ENCODE measurements at places on chromosomes 13 and 19. TPM values are rescaled to one million over a fixed set of nuclear protein-coding genes. Genes with fewer than 3 reads are reported as not detected.

DNA sequence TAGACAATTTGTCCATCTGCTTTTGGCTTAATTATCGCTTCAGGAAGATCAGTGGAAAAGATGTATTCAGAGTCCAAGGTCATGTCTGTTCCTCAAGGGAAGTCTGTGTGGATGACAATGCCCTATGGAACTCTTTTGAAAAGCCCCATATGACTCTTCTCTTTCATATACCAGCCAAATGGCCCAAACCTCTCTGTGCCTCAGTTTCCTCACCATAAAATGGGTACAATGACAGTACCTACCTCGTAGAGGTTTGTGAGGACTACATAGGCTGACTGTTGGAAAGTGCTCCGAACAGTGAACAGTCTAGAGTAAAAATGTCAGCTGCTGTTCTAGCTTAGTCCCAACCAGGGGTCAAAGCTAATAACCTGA lies 104.6 kb downstream of the COL4A2 start:
- no peak for DNase-seq

The CLPTM1 gene
- total RNA-seq = 89.7 TPM

- no peak for DNase-seq
Observed at GRCh38 chr19:6707011-6707657, 13.3 kb downstream of the C3 start.

The NOVA2 gene
- total RNA-seq = 3.7 TPM

DNA sequence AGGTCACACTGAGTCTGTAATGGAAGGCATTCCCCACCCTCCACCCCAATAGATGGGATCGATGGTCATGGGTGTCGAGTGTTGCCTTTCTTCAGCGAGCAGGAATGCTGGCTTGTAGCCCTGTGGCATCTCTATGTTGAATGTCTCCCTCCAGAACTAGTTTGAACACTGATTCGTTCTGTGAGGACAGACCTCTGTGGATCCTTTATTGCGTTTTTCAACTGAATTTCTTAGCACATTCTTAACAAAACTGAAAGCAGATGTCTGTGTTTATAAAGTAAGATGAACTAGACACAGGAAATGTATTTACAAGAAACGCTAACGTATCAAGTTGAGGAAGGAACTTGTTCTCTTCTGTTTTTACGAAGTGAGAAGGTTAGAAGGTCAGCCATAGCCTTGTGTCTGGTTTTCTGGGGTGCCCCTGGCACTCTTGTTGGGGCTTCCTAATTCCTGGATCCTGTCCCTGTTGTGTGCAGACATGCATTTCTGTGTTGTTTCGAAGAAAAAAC lies 36.8 kb upstream of the TM9SF2 start:
- no peak for DNase-seq

The WDR88 gene
- 0.38 TPM for total RNA-seq

The TGFBR3L gene
- 10.9 TPM for total RNA-seq

The ZNF700 gene
- 4.2 TPM for total RNA-seq

GRCh38 chr13:96540670-96541069 lies 450.8 kb downstream of the HS6ST3 start:
- no peak for DNase-seq

GRCh38 chr19:34316741-34317301 lies 48.2 kb upstream of the GPI start:
- DNase-seq = no peak

DNA sequence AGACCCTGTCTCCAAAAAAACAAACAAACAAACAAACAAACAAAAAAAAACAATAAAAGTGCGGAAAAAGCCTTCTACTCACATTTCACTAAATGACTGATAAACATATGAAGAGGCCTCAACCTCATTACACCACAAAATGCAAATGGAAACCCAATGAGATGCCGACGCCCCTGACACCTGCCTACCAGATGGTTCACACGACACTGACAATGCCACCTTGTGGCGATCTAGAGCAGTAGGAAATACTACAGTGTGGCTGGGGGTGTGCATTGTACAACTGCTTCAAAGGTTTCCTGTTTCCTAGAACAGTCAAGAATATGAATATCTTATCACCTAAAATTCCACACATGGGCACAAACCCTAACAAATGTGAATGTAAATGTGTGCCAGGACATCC lies 14.0 kb downstream of the SCGB2B2 start:
- no peak for DNase-seq

DNA sequence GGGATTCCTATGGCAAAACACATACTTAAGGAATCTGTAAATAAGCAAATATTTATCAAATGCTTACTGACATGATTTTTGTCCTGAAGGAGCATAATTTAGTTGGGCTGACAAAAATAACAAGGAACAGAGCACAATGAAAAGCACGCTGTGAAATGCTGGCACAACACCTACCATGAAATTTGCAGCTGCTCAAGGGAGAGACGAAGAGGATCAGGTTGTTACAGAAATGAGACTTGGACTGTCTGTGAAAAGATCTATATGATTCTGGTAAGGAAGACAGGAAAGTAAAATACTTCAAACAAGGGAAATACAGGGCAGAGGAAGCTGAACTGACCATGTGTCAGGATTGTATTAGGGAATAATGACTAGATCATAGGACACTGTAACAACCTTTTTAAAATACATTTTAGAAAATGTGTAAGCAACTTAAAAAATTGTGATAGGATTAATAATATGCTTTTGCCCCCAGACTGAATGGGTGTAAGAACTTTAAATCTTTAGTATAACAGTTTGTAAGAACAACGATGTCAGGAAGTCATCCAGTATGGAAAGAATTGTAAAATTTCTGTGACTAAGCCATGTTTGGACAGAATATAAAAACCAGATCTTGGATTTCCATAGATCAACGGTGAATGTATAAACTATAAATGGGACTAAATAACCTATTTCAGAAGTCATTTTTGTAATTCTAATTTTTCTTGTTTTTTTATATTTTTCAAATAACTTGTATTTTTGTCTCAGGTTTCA lies 1556.0 kb downstream of the EFNB2 start:
- DNase-seq = no peak

DNA sequence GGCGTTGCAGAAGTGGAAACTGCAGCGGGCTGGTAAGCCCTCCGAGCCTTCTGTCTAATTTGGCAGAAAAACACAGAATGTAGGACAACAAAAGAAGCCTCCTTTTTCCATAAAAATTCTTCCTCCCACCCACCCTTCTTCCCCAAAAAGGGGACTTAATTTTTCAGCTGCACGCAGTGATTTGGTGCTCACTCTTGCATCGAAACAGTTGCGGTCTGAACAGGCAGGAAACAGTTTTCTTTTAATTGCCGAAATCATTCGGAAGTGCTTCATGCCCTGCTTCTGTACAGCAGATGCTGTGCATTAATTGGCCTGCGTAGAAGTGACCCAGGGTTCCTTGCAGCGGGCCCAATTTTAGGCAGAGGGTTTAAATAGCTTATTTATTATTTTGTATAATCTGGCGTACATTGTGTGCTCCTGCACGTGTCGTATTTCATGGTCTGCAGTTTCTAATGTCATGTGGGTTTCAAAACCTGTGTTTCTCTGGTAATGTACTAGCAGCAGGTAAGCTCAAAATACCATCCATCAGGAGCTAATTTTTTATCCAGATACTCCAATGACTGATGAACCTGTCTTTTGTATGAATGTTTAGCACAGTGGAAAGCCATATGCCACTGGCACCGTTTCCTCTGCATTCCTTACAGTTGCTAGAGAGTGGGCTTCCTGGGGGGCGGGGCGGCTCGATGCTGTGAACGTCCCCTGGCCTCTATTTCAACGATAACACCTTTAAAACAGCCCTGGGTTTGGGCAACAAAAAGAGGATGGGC lies 66.6 kb downstream of the GGACT start:
- no peak for DNase-seq

- DNase-seq = no peak
Observed at GRCh38 chr13:54758795-54759194, 1730.2 kb downstream of the OLFM4 start.

DNA sequence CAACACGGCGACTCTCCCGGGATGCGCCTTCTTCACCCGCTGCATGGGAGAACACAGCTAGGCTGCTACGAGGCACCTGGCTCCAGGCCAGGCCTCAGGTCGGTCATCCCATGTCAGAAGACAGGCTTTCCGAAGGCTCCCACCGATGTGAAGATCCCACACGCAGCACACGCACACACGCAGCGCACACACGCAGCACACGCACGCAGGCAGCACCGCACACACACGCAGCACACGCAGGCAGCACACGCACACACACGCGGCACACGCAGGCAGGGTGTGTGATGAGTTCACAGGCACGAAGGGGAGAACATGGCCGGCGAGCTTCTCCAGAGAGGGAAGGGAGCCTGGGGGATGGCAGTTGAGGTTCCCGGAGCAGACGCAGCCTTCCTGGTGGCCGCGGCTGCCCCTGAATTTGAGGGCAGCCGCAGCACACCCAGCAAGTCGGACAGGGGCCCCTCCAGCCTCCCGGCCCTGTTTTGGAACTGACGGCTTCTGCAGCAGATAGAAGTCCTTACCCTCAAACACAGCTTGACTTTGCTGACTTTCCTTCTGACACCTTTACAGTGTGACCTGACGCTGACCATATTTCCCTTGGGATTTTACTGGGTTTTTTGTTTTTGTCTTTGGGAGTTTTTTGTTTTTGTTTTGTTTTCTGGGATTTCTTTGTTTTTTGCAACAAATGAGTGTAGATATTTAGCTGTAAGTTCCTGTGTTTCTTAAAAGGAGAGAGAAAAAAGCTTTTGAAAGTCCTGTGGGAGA lies 55.9 kb downstream of the RASA3 start:
- peak; percentile 42 for DNase-seq

DNA sequence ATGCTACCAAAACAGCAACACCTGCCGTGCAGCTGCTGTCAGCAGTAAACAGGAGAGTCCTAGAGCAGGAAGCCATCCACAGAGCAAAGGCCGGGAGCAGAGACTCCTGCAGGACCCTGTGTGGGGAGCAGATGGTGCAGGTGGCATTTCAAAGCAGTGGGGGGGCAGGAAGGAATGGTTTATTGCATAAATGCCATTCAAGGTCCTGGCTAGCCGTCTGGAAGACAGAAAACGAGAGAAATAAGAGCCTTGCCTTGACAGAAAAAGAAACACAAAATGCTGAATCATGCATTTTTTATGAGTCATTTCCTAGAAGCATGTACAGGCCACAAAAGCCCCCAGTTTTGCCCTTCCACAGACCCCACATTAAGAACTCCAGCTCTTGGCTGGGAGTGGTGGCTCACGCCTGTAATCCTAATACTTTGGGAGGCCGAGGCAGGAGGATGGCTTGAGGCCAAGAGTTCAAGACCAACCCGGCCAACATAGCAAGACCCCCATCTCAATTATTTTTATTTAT lies 5.4 kb downstream of the RSPH6A start:
- DNase-seq = no peak

The SLC8A2 gene
- 0.11 TPM for total RNA-seq

GRCh38 chr19:543910-544608 lies at the start of gene GZMM:
TSS of gene GZMM (plus strand) at chr19:544053. CDS start at chr19:544072, 19 bp downstream.
- no peak for DNase-seq

GRCh38 chr19:344625-345319 lies at the start of gene MIER2:
TSS of gene MIER2 (minus strand) at chr19:344796. CDS start at chr19:344782, 14 bp downstream.
- DNase-seq = peak; percentile 91

GRCh38 chr13:25744178-25744577 lies 307.6 kb downstream of the SHISA2 start:
- no peak for DNase-seq

- no peak for DNase-seq
Observed at GRCh38 chr19:3006075-3006767, 22.9 kb downstream of the TLE2 start.

The MAG gene
- not detected for total RNA-seq

DNA sequence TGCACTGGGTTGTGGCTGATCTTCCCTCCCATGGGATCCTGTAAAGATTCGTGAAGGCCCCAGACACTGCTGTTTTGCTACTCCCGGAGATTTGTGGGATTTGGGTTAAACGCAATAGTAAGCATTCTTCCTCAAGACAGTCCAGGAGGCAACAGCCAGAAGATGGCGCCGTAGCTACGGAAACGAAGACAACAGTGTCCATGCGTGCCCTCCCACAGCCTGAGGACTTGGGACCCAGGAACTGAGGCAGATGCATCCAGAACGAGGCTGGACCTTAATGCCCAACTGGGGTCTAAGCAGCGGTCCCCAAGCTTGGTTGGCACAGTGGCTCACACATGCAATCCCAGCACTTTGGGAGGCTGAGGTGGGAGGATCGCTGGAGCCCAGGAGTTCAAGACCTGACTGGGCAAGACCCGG lies 57.6 kb upstream of the ZNF507 start:
- peak; percentile 89 for DNase-seq

- no peak for DNase-seq
Observed at GRCh38 chr19:1452802-1453524, 3.0 kb downstream of the APC2 start.

DNA sequence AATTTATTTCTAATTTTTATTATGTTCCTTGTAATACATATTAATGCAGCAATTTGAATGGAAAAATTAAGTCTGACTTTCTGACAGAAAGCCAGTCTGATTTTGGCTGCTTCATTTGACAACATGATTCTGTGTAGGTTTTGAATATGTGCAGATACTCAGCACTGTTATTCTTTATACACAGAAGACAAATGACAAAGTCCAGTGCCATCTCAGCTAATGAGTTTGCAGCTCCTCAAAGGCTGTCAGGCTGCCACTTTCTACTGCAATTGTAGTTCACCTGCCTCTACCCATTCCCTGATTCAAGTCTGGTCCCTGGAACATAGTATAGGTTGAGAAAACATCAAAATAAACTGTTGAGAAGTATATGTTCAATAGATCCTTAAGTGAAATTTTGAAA lies 2.9 kb upstream of the CHAMP1 start:
- DNase-seq = no peak

GRCh38 chr13:77029436-77029835 lies 2.5 kb upstream of the FBXL3 start:
- no peak for DNase-seq

GRCh38 chr13:84139561-84140158 lies 257.4 kb upstream of the SLITRK1 start:
- DNase-seq = no peak

- no peak for DNase-seq
Observed at GRCh38 chr13:83286737-83287136, 595.5 kb downstream of the SLITRK1 start.

DNA sequence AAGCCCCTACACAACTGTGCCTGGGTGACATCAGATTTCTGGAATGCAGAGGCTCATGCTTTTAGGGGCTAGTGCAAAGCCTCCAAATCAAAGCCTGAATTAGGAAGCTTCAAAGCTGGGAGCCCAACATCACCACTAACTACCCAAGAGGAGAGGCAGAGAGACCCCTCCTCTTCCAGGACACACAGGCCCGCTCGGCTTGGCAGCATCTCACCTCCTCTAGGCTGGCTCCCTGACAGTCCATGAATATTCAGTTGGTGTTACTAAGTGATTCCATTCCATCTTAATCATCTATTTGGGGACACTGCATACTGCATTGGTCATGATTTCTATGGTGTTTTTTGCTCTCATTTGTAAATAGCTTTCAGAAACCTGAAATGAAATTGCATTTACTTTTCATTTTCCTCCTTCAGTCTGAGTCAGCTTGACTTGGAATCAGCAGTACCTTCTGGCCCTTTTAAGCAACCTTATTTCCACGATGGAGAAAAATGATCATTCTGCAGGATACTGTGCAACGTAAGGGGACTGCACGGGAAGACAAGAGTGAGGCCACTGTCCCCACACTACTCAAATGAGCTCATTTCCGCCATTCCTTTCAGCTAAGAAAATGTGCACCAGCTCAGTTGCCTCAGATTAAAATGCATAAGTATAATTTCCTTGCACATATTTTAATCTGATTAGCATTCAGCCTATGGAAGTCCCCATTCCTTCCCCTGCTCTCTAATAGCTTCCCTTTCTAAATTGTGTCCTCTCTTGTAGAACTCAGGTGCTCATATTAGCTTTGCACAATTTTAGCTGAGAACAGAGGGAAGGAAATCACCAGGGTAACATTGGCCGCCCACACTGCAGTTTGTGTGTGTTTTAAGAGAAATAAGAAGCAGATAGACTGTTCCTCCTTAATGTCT lies 219.9 kb downstream of the RFC3 start:
- DNase-seq = no peak

The ERICH4 gene
- not detected for total RNA-seq
